Fibroblast of mammary gland (primary cell): ENCODE measurements at places on chromosomes 12 and 14.

DNA sequence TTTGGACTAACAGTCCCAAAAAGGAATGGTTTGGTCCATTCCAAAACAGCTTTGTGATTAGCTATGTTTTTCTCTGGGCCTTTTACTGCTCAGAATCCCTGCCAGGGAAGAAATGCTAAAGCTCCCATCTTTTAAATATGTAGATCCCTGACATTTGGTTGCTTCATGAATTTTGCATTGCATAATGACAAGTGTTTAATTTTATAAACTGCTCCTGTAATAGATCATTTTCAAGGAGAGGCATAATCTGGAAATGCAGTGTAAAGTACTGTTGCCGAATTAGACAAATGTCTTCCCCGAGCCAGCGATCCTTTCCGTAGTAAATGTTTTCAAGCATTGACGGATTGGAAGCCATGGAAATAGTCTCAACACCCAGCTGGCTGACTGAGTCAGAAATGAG is 291.3 kb upstream of the PRKD1 start:
- no peak for DNase-seq

GRCh38 chr12:6328945-6329702 is 12.8 kb downstream of the TNFRSF1A start:
- DNase-seq = no peak

- no peak for DNase-seq
Measured at GRCh38 chr12:4717806-4718205, 2.4 kb upstream of the GALNT8 start.

DNA sequence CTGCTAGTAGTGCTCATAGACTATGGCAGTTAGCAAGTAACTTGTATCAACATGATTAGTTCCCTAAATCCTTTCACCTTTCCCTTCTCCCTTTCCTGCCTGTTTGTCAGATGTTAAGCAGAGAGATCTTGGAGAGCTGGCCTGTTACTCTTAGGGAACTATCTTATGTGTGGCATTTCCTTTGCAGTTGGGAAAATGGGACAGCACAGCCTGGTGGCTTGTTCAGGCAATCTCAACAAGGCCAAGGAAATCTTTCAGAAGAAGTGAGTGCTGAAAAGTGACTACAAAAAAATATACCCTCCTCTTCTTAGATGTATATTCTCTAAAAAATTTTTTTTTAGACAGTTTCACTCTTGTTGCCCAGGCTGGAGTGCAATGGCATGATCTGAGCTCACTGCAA is 7.4 kb downstream of the PARP2 start:
- peak; percentile 20 for DNase-seq

DNA sequence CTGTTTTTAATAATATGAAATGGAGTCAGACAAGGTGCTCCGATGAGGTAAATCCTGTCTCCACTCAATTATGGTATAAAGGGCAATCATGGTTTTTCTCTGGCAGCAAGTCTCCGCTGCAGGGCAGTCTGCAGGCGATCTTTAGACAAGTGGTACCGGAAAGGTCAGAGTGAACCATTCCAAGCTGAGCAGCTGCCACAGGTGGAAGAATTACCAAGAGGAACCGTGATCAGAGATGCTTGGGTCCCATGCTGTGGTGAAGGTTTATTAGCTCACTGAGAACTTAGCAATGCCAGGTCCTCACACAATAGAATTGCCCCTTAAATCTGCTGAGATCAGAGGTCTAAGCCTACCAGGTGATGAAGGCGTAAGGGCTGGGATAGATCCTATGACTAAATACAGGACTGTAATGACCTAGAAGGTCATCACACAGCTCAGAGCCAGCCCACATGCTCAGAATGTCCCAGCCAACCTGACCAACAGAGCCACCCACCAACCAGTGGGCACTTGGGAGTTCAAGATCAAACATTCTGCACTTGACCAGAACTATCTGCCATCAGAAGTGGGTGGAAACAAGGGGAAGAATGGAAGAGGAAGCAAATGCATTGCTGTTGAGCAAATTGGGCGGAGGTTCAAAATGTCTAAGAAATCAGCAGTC is 175.2 kb upstream of the BCL2L14 start:
- DNase-seq = no peak

GRCh38 chr12:10276774-10277173 is 30.9 kb upstream of the KLRD1 start:
- no peak for DNase-seq

DNA sequence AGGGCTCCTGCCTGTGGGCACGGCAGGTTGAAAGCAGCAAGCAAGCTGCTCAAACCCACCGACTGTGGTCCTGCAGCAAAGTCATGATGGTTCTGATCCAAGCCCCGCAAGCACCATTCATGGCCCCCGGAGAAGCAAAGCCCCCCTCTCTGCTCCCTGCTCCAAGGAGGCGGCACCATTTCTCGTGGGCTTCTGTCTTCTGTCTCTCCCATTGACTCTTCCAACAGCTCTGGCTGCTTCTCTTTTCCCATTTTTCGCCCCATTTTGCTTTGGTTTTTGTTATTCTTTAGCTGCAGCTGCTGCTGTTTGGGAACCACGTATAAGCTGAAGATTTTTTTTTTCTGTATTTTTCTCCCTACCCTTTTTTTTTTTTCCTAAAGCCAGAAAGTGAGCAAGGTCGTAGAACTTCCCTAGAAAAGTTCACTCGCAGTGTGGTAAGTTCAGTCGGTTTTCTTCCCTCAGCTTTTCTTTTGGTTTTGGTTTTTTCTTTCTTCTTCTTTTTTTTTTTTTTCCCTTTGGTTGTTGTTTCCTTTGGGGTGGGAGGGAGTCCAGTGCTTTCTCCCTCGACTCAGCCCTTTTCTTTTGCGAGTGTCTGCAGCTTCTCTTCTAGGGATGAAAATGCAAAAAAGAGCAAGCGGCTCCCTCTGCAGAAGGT is 354.1 kb downstream of the DPF3 start:
- DNase-seq = no peak
